ENCODE measurements at places on chromosomes 7 and 10.

- DNase-seq = no peak
Observed at GRCh38 chr10:35172574-35172973, 45.9 kb downstream of the CREM start.

- no peak for DNase-seq
Observed at GRCh38 chr10:123470336-123470921, 195.7 kb upstream of the GPR26 start.

DNA sequence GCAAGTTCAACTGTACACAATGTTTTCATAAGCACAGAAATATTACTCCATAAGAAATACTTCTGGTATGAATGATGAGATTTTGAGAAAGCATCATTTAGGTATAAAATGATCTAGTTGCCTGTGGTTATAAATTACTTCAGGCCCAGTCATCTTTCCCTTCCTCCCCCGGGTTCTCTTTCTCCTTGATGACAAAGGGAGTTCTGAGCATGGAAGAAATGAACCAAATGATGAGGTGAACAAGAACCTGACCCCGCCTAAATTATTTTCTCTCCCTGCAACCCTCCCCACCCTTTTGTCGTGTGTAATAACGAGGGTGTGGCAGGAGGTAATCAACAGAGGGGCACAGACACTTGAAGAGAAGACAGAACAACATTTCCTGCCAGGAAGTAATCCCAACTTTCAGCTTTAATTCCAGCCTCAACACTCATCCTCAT is 319.6 kb upstream of the SP8 start:
- DNase-seq = no peak

GRCh38 chr7:79412438-79412837 is 41.0 kb downstream of the MAGI2 start:
- no peak for DNase-seq

- DNase-seq = no peak
Observed at GRCh38 chr7:7569081-7569527, 2.4 kb downstream of the MIOS start.

- DNase-seq = no peak
Observed at GRCh38 chr7:117951285-117951684, 78.0 kb upstream of the CTTNBP2 start.

- DNase-seq = peak; percentile 56
Observed at GRCh38 chr7:28626624-28627262, 214.4 kb downstream of the CREB5 start.

GRCh38 chr10:122244001-122244975 is 26.8 kb upstream of the BTBD16 start:
- no peak for DNase-seq

DNA sequence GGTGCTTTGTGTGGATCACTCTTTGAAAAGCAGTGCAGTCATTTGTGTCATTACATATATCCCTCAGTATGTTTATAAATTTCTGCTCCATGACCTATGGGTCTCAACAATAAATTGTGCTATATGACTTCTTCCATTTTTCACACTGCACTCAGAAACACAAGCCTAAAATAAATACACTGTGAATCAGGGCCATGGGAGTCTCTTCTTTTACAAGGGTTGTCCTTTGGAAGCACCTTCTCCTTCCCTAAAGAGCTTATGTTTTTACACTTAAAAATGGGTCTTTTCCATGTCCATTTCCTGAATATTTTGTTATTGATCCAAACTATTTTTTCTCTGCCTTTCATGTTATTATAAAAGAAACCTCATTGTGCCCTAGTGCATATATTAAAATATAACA is 108.3 kb upstream of the MEOX2 start:
- DNase-seq = no peak

DNA sequence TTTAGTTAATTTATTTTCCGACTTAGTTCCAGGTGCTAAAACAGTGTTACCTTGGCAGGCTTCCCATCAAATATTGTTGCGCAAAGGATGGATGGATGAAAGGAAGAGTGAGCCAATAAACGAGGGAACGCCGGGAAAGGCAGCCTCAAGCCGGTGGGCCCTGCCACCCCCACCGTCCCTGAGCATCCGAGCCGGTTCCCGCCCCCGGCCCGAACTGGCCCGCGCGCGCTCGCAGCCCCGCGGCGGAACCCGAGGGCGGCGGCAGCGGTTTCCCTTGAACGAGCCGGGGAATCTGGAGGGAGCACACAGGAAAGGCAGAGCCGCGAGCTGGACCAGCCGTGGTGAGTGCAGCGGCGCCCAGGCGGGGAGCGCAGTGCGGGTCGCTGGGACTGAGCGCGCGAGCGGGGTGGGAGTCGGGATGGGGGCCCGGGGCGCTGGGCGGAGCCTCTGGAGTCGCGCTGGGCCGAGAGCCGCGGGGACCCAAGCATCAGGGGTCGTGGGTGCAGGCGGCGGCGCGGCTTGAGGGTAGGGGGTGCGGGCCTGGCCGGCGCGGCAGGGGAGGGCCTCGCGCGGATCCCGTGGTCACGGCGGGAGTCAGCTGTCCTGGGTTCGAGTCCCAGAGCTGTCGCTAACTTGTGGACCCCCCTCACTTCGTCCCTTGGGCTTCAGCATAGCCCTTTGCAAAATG is at the start of gene AGK:
Gene AGK, plus strand, starts transcription at position 317 of the 688 bp plus-strand sequence. CDS start 4,057 bp downstream, outside the sequence.
- DNase-seq = peak; percentile 86

- DNase-seq = no peak
Observed at GRCh38 chr10:101550965-101551364, 37.1 kb downstream of the POLL start.

DNA sequence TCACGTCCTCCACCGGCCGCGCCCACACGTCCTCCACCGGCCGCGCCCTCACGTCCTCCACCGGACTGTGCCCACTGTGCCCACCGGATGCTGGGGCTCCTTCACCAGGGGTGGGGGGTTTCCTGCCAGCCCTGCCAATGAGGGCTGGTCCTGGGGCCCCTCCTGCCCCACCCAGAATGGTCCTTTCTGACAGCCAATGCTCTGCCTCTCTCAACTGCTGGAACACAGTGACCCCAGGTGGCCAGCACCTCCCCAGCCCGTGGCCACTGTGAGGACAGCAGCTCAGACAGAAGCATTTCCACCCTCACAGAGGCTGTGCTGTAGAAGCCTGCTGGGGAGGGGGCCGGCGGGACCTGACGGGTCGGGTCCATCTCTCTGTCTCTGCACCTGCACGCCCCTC is 90.1 kb upstream of the DNAAF5 start:
- DNase-seq = no peak

DNA sequence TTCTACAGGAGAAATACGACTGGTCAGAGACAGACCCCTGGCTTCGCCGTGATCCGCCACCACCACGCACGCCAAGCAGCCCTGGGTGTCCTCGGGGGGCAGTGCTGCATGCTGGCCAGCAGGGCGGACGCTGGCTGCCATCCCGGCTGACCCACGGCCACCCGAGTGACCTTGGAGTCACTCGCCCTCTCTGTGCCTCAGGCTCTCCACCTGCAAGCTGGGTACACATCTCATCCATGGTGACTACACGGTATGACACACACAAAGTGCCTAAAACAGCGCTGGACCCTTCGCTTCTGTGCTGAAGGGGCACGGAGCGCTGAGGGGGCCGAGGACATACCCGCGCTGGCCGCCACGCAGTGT is 62.0 kb upstream of the RNF32 start:
- DNase-seq = no peak

DNA sequence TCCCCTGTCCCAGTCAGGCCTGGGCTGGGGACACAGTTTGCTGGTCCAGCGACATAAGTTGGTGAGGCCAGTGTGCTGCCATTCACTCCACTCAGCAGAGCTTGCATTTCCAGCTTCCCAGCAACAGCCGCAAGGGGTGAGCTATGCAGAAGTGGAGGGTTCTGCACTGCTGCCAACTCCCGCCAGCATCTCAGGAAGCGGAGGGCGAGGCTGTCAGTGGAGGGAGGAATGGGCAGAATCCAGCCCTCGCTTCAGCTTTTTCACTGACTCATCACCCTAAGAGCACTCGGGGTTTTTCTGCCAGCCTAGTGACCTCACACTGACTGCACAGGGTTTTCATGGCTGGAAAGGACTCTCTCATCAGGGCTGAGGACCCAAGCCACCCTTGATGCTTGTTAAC is 625.1 kb upstream of the MKI67 start:
- no peak for DNase-seq

DNA sequence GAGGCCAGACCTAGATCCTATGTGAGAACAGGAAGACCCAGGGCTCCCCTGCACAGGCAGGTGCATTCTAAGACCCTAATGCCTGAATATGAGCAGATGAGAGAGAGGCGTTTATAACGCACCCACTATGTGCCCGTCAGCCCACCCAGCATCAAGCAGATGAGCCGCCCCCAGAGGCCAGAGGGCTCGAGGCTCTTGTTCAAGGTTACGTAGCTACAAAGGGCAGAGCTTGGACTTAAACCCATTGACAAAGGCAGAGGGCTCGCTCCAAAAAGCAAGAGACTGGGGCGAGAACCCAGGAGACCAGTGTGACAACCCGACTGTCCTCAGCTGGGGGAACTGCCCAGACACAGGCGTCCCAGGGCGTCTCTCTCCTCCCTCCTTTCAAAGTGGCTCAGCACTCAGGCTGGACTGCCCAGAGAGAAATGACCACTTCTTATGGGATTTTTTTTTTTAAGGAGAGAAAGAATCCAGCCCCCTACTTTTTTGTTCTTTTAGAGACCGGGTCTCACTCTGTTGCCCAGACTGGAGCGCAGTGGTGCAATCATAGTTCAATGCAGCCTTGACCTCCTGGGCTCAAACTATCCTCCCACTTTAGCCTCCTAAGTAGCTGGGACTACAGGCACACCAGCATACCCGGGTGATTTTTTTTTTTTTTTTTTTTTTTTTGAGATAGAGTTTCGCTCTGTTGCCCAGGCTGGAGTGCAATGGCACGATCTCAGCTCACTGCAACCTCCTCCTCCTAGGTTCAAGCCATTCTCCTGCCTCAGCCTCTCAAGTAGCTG is 40.1 kb downstream of the TNRC18 start:
- no peak for DNase-seq

- no peak for DNase-seq
Observed at GRCh38 chr10:89518108-89518507, 17.3 kb downstream of the SLC16A12 start.

DNA sequence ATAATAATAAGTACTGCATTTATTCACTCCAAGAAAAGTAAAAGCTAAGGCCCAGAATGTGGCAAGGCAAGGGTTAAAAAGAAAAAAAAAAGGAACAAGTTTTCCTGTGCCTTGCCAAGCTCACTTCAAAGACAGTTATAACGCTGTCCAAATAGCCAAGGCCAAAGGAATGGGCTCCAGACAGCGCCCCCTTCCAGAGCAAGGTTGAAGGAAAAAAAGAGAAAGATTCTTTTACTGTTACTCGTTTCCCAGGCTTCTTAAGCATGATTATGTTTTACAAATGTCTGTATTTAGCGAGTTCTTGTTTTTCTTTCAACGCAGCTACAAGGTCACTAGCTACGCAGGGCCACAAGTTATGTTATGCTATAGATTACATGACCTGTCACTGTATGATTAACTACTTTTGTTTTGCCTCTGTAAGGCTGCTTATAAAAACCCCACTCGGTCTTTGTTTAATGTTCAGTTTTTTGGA is 9.1 kb upstream of the EIF4H start:
- no peak for DNase-seq

- no peak for DNase-seq
Observed at GRCh38 chr10:85315657-85316056, 987.3 kb downstream of the CCSER2 start.

DNA sequence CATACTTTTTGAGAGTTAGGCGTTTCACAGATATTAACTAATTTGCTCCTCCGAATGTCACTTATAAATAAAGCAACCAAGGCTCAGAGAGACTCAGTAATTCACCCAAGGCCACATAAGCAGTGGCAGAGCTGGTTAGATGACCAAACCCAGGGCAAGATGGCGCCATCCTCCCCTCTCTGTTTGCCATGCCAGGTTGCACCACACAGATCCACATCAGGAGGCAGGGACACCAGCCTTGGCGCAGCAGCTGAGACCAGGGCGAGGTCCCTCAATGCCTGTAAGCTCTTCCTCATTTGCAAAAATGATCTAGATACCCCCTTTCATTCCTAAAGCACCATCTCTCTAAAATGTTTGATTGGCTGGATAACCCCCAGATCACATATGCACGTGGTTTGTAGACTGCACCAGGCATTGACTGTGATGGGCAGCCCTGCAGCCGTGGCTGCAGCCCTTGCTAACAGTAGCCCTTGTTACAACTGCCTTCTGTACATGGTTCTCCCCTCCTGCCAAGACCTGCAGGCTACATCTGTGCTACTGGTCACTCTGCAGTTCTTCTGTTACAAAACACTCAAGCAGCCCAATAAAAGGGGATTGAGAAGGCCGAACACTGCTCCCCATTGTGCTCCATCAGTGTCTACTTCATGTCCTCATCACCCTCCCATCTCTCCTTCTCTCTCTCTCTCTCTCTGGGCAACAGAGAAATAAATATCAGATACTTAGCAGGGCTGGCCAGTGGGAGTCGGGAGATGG is 298.6 kb downstream of the PRPF18 start:
- no peak for DNase-seq

- DNase-seq = peak; percentile 65
Observed at GRCh38 chr7:8161364-8161828, 100.6 kb downstream of the ICA1 start.

- DNase-seq = no peak
Observed at GRCh38 chr10:84308481-84309304, 19.7 kb upstream of the CCSER2 start.

DNA sequence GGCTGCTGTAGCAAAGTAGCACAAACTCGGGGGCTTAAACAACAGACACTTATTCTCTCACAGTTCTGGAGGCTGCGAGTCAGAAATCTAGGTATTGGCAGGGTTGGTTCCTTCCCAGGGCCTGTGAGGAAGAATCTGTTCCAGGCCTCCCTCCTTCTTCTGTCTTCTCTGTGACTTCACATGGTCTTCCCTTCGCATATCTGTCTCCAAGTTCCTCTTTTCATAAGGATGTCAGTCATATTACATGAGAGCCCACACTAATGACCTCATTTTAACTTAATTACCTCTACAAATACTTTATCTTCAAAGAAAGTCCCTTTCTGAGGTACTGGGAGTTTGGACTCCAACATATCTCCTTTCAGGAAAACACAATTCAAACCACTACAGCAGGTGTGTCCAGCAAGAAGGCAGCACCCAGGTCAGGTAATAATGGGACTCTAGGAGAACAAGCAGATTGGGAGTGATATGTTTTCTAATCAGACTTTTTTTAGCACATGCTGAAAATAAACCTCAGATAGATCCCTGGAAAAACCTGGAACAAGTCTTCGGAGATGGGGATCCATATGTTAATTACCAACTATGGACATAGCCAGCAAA is 11.7 kb downstream of the CREB5 start:
- no peak for DNase-seq

DNA sequence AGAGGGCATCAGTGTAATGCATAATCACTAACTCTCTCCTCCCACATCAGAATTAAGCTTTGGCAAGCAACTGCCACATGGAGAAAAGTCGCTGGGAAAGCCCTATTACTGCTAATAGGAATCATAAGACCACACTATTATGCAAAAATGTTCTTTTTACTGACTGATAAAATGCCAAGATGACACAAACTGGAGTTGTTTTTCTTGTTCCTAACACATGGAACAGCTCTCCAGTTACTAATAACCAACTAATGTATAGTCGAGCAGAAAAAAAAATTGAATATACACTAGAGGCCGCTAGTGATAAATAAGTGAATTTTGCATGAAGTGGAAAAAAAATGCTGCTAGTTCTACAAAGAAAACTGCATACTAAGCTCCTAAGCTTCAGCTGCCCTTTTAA is 165.6 kb downstream of the TPK1 start:
- no peak for DNase-seq

- no peak for DNase-seq
Observed at GRCh38 chr10:132534391-132535064, 3.1 kb upstream of the INPP5A start.
